ENCODE measurements at places on chromosomes 6 and 20.

DNA sequence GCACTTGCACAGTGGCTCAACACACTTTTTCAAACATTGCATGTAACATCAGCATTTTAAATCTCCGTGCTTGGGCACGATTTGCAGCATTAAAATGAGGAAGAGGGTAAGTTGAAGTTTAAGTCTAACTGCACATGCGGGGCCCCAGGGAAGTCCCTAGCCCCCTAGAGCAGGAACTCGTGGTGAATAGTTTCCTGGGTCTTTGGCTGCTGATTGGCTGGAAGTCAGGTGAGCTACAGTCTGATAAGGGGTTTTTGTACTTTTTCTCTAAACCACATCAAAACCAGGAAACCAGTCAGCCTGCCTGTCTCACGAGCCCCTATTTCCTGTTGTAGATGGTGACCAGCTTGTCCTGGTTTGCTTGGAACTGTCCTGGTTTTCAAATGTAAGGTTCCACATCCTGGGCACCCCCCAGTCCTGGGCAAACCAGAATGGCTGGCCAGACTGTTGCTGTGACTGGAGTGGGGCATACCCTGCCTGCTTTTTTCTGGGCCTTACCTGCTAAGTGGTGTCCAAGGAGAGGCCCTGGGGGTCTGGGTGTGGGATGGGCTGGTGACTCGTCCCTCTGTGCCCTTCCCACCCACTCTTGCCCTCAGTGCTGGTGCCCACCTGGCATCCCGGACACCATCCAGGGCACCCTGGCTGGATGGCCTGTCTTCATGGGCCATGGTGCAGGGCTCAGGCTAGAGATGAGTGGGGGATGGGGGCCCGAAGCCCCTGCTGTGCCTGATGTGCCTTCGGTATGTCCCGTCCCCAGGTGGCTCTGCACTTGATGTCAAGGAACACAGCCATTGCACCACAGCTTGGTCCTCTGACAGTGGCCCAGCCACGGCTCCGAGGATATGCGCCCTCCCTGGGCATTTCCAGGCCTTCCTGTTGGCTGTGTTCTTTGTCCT, 31.8 kb downstream of the SUN5 start:
- DNase-seq = peak; percentile 75

- DNase-seq = no peak
Observed at GRCh38 chr20:38299963-38300362, 4.0 kb upstream of the BPI start.

DNA sequence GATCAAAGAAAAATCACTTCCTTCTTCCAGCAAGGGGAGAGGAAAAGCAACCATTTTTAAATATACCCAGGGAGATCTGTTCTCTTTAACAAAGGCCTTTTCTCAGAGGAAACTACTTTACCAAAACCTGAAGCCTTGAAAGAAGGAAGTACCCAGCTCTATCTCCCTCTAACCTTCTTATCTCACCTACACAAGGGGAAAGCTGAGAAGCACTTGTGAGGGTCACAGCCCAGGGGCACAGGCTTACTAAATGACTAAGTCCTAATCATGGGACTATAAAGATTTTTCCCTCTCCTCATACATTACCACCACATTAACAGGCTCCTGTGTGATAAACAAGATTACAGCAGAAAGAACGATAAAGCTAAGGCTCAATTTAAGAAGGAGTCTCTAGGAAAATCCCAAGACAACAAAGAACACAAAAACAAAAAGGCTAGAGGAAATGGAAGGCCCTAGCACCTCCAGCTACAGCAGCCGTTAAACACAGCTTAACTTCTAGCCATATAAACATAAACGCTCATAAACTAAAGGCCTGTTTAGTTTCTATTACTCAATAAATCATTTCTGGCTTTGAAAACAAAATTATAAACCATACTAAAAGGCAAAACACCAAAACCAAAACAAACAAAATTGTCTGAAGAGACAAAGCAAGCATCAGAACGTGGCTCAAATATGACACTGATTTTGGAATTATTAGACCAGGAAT, 284.9 kb upstream of the ECI2 start:
- DNase-seq = no peak

DNA sequence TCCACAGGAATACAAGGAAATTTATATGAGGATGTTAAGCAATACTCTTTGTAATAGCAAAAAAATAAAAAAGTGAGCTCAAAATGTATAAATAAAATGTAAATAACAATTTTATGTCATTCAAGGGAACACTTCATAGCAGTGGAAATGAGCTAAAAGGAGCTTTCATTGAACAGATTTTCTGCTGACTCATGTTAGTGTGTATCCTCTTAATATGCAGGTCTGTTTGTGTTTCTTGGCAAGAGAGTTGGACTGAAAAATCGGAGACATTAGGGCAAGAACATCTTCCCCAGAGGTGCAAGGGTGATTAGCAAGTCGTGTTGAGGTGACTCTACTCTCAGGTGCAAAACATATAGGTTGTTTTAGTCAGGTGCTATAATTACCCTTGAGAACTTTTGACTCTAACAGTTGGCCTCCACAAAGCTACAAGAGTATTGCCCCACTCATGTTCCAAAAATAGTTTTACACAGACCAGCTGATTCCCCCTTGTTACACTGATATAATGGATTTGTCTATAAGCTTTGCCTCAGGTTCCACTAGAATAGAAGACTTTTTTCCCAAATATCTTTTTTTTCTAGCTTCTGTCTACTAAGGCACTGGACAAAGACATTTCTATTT, 702.9 kb downstream of the TENT5A start:
- DNase-seq = no peak

DNA sequence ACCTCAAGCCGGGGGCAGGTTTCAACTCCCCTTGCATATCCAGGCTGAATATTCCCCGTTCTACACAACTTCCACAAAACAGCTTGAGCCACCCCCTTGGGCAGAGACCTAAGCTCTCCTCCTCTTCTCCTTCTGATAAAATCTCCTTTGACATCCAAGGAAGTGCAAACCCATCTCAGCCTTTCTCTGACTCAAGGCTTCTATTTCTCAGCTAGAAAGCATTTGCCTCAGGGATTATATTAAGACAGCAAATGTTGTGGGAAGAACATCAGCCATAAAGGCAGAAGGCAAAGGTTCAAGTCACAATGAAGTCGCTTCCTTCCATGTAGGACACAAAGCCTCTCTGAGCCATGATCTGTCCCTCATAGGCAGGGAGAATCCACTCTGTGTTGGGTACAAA, 386.6 kb upstream of the ARID1B start:
- DNase-seq = no peak

DNA sequence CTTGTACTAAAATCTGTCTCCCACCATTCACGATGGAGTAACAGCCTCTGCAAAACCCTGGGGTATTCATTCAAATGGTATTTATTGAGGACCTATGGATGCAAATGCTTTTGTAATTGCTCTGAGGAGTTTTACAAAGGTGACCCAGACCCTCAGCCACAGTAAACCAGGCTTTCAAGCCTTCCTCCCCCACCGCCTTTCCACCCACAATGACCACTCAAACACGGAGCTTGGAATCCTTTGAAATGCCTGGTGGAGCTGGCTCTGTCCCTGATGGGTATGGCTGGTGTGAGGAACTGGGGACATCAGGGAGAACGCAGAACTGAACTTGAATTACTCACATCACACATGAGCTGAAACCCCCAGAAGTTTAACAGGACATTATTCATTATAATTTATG, 246.4 kb downstream of the CDH26 start:
- no peak for DNase-seq

- DNase-seq = no peak
Observed at GRCh38 chr6:136660727-136661126, 110.5 kb upstream of the MAP7 start.

- no peak for DNase-seq
Observed at GRCh38 chr6:52359403-52359802, 2.5 kb upstream of the PAQR8 start.

- no peak for DNase-seq
Observed at GRCh38 chr20:56503916-56504315, 20.6 kb upstream of the FAM209A start.

DNA sequence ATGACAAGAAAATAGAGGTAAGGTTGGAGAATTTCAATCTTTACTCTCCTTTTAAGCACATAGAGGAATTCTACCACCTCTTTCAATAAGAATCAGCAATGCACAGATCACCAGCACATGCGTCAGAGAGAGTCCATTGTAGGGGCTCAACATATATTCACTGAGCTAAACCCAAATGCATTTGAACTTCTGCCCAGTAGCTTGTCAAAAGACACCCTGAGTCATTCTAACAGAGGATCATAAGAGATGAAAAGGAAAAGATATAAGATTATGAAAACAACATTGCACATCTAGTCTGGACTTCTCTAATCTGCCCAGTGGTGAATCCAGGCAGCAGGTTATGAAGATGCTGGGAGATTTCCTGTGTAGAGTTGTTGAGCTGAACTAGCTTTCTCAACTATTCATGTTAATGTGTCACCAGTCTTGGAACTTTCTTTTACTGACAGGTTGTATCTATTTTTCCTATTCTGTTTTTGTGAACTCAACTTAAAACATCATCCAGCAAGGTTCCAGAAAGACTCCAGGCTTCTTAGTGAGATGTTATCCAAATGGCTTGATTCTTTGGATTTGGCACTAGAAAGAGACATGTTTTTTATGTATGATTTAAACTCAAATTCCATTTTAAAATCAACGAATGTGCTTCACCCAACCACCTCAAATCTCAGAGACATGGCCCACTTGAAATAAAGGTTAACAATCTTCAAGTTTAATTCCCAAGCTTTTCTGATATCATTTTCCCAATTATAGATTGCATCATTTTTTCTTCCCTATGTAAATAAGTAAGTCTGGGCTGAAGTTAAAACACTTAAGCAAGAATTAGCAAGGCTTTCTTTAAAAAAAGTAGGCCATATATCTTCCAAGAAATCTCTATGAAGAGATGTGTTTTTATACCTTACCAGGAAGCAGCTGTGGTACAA, 89.3 kb downstream of the TSHZ2 start:
- no peak for DNase-seq

DNA sequence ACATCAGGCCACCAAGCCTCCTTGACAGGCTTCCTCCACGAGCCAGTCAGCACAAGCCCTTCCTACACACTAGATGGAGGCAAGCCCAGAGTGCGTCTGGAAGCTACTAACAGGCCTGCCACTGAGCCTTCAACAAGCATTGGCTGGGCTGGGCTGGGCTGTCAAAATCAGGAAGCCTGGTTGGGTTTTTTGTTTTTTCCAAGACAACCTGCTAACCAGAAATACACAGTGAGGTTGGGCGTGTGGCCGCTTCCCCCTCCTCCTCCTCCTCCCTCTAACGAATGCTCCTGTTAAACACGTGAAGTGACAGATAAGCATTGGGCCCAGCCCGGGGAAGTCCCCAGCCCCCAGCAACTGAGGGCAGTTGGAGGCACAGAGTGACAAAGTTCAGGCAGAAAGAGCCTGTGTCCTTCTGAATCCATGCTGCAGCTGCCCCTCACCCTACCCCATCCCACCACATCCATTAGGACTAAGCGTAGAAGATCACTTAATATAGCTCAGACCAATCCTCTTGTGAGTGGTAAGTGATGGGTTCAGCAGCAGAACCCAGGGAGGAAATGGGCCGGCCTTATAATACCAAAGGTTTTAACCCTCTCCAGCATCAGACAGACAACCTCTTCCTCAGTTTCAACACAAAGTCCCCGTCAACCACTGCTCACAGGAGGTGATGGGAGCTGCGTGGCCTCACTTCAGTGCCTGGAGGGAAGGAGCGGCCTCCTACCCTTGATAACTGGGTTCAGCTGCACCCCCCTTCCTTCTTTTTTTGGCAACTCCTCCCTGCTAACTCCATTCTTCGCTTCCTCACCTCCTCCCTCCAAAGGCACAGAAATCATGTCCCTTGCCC, 1.1 kb downstream of the NFATC2 start:
- DNase-seq = peak; percentile 82

DNA sequence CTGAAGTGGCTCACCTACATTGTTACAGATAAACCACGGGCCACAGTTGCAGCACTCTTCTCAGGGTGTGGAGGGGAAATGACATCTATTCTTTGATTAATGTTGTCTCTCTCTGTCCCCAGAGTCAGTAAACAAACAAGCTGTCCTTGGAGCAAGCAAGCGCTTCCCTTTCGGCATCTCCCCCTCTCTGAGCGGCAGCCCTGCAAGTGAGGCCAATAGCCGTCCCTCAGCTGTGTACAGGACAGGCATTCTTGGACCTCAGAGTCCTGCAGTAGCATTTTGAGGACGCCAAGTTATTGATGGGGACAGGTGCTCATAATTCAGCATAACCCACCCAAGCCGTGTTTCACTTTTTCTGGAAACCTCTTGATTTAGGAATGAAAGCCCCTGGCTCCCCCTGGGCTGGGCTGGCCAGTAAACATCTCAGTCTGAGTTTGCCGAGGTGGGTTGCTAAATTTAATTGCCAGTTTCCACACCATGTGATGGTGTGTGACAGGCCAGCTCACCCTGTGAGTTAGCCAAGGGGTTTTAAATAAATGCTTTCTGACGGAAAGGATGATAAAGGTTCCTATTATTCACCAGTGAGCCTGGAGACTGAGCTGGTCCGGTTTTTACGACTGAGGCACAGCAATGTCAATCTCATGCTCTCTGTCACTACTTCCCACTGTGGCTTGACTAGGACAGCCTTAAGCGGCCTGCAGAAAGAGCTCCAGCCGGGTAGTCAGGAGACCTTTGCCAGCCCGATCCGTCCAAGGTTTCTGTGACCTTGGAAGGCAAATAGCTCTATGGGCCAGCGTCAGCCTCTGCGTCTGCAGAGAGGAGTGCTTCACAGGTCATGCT, 214.8 kb upstream of the RREB1 start:
- no peak for DNase-seq

DNA sequence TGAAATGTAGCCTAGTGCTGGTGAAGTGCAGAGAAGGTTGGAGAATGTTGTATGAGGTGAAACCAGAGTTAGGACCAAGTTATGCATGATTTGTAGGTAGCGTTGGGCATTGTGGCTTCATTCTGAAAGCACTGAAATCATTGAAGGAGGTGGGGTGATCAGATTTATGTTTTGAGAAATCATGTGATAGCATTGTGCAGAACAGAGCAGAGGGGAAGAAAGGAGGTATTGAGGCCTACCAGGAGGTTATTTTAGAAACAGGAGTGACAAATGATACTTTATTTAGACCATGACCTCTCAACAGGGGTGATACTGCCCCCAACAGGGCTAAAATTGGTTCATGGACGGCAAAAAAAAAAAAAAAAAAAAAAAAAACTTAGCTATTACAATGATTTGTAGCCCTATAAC, 15.6 kb upstream of the HMGN3 start:
- no peak for DNase-seq

- DNase-seq = no peak
Observed at GRCh38 chr6:160791981-160792418, 90.0 kb downstream of the PLG start.

- no peak for DNase-seq
Observed at GRCh38 chr6:137277971-137278637, 58.9 kb upstream of the IFNGR1 start.

GRCh38 chr6:109964949-109965348, 13.2 kb upstream of the GPR6 start:
- DNase-seq = no peak

Data from stimulated activated CD8-positive, alpha-beta memory T cell treated with anti-CD3 and anti-CD28 coated beads, Interleukin-15, amount 100 ng/mL, for 48 hours (primary cell).